ENCODE measurements at places on chromosomes 2 and 18. TPM values are rescaled to one million over a fixed set of nuclear protein-coding genes. Genes with fewer than 3 reads are reported as not detected.

Gene SOCS6
- 42.5 TPM for total RNA-seq

Gene PDCD1
- total RNA-seq, result not detected

Gene CD226
- 1.5 TPM for total RNA-seq

Gene C2orf81
- 3.8 TPM for total RNA-seq

Gene KCNIP3
- 25.6 TPM for total RNA-seq

Gene GCG
- not detected for total RNA-seq

Gene TUBB8B
- not detected for total RNA-seq

Gene NAT8
- not detected for total RNA-seq

Gene CD207
- not detected for total RNA-seq

Gene HK2
- total RNA-seq, result 54.0 TPM

Gene MFF
- total RNA-seq, result 72.7 TPM

Gene SDC1
- 152 TPM for total RNA-seq

Gene PKDCC
- total RNA-seq, result 6.7 TPM

Gene KCNF1
- under 0.01 TPM for total RNA-seq

Gene ZNF142
- 20.8 TPM for total RNA-seq
